ENCODE measurements at places on chromosomes 3 and 15. TPM values are rescaled to one million over a fixed set of nuclear protein-coding genes. Genes with fewer than 3 reads are reported as not detected.

PLA1A gene
- not detected for total RNA-seq

C3orf20 gene
- 0.03 TPM for total RNA-seq

GRCh38 chr3:124804875-124805274 lies 74.6 kb downstream of the UMPS start:
- DNase-seq, result no peak

DNA sequence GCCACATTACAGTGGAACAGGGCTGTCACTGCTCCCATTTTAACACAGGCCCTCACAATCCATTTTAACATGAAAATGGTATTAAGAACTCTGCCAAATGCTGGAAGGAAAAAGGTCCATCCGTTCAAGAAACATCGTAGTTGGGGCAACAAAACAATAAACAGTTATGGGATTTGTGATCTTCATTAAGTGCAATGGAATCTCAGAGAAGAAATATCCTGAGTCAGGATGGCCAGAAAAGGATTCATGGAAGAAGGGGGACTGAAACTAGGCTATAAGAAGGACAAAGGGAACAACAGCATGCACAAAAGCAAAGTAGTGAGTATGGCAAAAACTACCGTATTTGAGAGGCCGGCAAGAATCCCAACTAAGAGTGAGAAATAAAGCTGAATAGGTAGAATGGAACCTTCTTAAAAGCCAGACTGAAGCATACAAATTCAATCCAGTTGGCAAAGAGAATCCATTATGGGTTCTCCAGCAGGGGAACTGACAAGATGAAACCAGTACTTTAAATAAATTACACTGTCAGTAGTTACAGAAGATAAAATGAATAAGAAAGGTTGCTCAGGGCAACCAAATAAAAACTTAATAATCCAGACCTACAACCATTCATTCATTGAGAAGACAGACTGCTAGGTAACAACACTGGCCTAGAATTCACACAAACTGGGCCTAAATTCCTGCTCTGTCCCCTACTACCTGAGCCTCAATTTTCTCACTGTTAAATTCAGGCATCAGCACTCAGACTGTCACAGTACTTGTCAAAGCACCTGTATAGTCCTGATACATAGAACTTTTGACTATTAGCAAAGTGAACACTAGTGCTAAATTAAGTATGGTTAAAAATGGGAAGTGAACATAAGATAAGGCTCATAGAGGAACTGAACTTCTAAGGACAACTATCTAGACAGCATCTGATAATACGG lies 6.3 kb downstream of the TBL1XR1 start:
- DNase-seq, result no peak

DNA sequence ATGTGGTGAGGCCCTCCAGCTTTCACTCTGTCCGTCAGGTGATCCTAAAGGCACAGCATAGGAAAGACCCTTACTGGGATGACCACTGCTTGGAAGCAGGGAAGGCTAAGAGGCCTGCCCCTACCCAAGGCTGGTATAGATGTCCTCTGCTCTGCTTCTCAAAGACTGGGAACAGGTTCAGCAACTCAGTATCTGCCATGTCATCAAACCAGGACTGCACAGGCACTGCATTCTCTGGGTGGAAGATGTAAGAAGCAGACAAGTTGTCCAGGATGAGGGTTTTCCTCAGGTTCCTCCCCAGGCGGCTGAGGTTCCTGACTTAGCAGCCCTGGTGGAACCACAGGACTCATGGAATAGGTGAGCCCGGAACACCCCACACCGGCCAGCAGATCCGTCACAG lies 4.7 kb downstream of the FAM98B start:
- DNase-seq, result no peak

DNA sequence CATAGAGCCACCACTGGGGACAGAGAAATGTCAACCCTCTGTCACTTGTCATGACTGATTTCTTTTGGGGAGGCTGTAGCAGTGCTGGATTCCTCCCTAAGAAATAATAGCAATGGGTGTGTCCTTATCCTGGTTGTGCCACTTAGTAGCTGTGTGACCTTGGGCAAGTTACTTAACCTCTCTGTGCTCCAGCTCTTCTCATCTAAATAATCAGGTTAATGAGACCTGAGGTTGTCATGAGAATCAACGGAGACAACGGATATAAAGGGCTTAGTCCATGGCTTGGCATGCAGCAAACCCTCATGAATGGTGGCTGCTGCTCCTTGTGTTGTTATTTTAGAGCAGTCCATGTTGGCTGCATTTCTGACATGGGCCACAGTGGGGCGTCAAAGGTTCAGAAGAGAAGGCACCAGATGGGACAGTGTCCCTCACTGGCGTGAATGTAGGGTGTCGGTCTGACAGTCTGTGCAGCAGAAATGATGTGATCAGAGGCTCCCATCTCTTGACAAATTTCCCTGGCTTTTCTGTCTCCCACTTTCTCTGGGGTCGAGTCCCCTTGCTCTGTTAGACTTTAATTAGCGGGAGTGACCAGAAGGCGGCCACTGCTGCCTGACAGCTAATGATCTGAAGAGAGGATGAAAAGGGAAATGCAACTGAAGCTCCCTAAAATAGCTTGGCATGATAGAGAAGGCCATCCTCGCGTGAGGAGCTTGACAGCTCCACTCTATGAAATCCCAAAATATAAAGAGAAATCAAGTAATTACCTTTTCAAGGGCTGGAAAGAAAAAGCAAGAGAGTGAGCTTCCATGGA lies 209.4 kb downstream of the CADPS start:
- peak; percentile 30 for DNase-seq

Measured in MG63 (cell line).